T-helper 22 cell (primary cell): ENCODE measurements at places on chromosomes 1 and 21.

GRCh38 chr1:93976711-93977597 is 67.7 kb upstream of the GCLM start:
- DNase-seq, result no peak

GRCh38 chr1:69263921-69264391 is 303.8 kb upstream of the LRRC7 start:
- DNase-seq, result no peak

GRCh38 chr1:37472281-37472680 is 2.1 kb upstream of the ZC3H12A start:
- DNase-seq, result no peak

DNA sequence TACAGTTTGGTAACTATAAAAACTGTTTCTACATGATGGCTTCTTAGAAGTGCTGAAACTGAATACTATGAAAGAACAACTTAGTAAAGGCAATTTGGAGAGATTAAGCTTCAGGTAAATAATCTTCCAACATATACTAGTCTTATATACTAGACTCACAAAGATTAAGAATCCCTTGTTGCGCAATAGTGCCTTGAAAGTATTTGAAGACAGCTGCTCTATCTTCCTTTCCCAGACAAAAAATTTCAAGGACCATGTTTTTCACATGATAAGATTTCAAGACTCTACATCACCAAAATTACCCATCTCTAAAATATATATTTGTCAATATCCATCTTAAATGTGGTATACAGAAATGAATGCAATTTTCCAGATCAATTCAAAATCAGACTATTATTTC is 37.7 kb upstream of the ASPM start:
- no peak for DNase-seq

GRCh38 chr1:167511374-167511986 is 6.8 kb downstream of the CD247 start:
- DNase-seq, result no peak

DNA sequence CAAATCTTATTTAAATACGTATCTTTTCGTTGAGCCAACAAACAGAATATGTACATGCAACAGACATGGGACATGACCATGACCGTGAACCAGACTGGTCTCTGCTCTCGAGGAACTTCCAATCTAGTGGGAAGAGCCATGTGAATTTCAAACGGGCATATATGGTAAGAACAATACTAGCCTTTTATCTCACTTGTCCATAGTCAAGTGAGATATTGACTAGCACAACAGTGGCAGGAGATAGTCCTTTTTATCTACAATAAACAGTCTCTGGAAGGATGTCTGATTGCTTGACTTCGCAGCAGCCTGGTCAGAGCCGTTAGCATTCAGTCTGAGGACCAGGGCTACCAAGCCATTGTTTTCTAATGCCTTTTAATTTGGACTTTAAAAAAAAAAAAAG is 12.6 kb upstream of the PLA2G2C start:
- no peak for DNase-seq

DNA sequence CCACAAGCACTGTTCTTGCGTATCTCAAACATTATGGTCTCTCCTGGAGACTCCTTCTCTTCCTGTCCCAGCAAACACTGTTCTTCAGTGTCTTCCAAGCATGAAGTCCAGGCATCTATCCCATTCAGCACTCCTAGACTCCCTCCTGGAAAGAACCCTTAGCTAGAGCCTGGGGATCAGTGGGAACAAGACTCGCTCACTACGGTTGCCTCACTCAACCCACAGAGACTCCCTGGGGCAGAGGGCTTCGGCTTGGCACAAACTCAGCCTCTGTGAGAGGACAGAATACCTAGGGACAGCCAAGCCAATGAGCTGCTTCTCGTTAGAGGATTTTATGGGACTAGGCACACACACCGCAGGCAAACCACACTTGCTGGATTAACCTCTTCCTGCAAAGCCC is 86.5 kb upstream of the IPO9 start:
- DNase-seq, result no peak

- DNase-seq, result no peak
Observed at GRCh38 chr1:180235502-180236239, 5.6 kb downstream of the LHX4 start.

DNA sequence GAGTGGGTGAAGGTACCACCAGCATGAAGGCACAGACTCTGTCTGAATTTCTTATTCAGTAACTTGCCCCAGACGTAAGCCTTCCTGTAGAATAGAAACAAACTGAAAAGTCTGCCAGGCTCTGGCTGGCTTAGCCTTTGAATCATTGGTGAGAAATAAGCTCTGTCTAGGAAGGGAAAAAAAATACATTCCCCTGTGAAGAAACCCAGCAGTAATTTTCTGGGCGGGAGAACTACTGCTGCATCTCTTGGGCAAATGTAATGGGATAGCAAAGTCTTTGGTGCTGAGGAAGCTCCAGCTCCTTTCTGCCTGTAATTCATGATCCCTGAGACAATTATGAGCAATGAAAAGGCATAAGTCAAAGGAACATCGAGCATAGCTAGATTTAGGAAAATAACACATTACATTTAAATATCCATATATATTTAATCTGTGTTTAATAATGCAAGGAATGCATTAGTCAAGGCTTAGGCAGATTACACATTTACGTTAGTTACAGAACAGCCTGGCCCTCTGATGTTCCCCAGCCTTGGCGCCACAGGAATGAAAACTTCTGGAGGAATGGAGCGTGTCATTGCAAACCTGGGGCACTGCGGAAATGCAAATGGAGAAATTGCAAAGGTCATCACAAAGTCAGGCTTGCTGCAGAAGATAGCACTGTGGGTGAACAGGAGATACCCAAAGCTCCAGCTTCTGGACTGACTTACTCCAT is 216.3 kb upstream of the CAMK1G start:
- DNase-seq, result no peak
